Lower leg skin (tissue), 4 donors: ENCODE measurements at places on chromosomes 5 and 9. TPM values are rescaled to one million over a fixed set of nuclear protein-coding genes. Genes with fewer than 3 reads are reported as not detected.
A peak's percentile ranks its signal among the peaks of the same experiment; 100 is the strongest.

The AP3B1 gene
- total RNA-seq: 37.7 TPM

The SLCO4C1 gene
- total RNA-seq: 0.30 TPM

DNA sequence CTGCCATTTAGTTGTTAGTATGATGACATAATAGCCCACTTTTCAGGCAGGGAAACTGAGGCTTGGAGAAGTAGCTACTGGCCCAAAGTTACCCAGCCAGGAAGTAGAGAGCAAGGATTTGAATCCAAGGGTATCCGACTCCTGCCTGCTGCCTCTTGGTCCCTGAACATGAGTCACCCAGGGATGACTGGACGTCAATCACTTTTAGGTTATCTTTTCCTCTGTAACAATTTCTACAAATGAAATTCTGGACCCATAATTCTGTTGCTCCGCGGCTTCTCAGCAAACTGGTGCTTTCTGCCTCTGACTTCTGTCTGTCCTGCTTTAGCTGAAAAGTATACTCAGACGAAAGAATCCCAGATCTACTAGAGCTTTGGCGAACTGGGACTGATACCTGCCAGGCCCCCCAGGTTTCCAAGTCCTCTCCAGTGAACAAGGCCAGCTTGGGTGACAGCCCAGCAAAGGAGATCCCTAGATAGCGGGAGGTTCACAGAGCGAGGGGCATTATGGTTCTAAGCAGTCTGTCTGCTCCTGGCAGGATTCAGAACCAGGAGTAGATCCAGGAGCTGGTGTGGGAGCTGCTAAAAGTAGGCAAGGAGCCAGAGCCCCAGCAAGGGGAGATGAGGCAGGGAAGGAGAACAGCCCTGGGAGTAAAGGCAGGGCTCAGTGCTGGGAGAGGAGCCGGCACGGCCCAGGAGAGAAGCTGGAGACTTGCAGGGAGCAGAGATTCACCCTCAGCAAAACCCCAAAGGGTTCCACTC, 20.6 kb downstream of the OLFML2A start:
- DNase-seq: no peak

GRCh38 chr9:121285835-121286687, 18.1 kb downstream of the GSN start:
- peak; percentile 94 for DNase-seq

DNA sequence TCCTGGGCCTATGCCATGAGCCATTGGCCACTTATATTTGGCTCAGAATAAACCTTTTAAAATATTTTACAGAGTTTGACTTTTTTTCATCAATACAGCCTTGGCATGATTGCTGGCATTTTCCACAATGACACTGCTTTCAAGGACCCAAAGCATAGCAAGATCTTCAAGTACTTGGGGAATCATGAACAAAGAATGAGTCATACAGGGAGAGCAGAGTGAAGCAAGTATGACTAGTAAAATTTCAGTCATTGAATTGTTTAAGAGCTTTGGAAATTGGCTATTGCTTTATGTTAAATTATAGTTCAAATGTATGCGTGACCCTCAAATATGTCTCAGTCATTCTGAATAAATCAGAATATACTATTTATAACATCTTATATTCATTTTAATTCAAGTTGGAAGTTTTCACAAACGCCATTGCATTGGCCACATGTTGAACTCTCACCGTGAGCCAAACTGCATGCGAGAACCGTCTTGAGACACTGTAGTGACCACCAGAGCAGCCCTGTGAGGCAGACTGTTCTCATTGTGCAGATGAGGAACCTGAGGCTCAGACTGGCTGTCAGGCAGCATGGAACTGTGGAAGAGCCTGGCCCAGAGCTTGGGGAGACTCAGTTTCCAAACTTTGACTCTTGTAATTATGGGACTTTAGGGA, 52.9 kb downstream of the GDNF start:
- DNase-seq: no peak

GRCh38 chr9:4386819-4387218, 87.0 kb upstream of the GLIS3 start:
- no peak for DNase-seq

DNA sequence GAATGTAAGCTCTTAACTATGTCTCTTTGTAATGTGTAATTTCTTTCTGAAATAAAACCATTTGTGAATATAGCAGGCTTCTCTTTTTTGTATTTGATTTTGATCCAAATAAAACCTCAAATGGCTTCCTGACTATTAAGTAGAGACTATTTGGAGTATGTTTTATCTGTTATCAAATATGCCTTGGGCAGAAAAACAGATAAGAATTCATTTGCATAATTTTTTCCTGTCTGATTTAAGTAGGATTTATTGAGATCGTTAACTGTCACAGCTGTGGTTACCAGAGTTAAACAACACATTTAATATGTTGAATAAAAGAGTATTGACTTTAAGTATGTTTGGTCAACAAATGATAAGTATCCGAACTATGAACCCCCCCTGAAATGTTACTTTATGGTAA, 104.9 kb downstream of the MELK start:
- no peak for DNase-seq

GRCh38 chr9:106019039-106019680, 324.8 kb downstream of the TMEM38B start:
- no peak for DNase-seq
